ENCODE measurements at places on chromosomes 4 and X.
A peak's percentile ranks its signal among the peaks of the same experiment; 100 is the strongest.

GRCh38 chr4:142044271-142044670 is 407.9 kb downstream of the IL15 start:
- no peak for DNase-seq

GRCh38 chr4:81635739-81636138 is 164.0 kb upstream of the RASGEF1B start:
- peak; percentile 68 for DNase-seq

DNA sequence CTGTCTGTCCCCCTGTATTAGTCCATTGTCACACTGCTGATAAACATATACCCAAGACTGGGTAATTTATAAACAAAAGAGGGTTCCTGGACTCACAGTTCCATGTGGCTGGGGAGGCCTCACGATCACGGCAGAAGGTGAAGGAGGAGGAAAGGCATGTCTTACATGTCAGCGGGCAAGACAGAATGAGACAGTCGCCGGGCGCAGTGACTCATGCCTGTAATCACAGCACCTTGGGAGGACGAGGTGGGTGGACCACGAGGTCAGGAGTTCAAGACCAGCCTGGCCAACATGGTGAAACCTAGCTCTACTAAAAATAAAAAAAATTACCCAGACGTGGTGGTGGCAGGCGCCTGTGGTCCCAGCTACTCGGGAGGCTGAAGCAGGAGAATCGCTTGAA is 24.7 kb downstream of the IL3RA start:
- DNase-seq: no peak

GRCh38 chr4:130125467-130125866 is 1029.5 kb downstream of the C4orf33 start:
- no peak for DNase-seq

- no peak for DNase-seq
Measured at GRCh38 chr4:38860788-38861424, 4.3 kb upstream of the TLR6 start.

- no peak for DNase-seq
Measured at GRCh38 chr4:39044956-39045826, 13.0 kb upstream of the TMEM156 start.

GRCh38 chr4:66855956-66856355 is 689.3 kb downstream of the CENPC start:
- DNase-seq: no peak

DNA sequence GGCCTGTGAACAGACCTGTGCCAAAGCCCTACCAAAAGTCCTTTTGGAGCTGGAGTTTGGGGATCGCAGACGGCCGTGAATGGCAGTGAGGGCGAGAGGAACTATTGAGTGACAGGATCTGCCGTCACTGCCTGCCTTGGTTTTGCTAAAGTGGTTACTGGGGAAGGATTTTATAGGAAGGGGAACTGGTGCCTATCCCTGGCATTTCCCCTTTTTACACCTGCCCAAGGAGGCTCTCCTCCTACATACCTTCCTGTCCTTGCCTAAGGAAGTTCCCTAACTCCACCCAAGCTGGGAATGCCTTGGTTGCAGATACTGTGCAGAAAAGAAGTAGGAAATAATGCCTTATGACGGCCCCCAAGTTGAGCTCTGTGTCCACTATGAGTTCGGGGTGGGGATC is 14.5 kb downstream of the LONRF3 start:
- DNase-seq: no peak
